NCI-H2107 (cell line): ENCODE measurements at places on chromosomes 2 and 18.

DNA sequence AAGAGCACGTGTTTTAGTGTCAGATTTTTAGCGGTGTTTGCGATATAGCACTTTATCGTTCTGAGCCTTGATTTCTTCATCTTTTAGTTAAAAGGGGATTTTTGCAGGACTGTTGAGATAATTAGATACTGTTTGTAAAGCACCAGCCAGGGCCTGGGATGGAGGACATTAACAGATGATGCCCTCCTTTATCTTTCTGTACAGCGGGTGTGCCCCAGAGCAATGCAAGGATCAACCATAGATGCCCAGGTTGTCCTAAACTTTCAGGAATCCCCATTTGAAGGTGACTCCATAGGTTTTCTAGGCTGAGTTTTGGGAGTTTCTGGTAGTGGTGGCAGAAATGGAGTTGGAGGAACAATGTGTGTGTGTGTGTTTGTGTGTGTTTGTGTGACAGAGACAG lies 97.0 kb upstream of the SPRED2 start:
- no peak for DNase-seq

- no peak for DNase-seq
These were observed 5.7 kb upstream of the GCFC2 start for GRCh38 chr2:75716406-75716805.

- DNase-seq, result no peak
These were observed 428.7 kb upstream of the ID2 start for GRCh38 chr2:8252997-8253694.

- no peak for DNase-seq
These were observed 23.4 kb upstream of the CHRNA1 start for GRCh38 chr2:174787487-174788205.

DNA sequence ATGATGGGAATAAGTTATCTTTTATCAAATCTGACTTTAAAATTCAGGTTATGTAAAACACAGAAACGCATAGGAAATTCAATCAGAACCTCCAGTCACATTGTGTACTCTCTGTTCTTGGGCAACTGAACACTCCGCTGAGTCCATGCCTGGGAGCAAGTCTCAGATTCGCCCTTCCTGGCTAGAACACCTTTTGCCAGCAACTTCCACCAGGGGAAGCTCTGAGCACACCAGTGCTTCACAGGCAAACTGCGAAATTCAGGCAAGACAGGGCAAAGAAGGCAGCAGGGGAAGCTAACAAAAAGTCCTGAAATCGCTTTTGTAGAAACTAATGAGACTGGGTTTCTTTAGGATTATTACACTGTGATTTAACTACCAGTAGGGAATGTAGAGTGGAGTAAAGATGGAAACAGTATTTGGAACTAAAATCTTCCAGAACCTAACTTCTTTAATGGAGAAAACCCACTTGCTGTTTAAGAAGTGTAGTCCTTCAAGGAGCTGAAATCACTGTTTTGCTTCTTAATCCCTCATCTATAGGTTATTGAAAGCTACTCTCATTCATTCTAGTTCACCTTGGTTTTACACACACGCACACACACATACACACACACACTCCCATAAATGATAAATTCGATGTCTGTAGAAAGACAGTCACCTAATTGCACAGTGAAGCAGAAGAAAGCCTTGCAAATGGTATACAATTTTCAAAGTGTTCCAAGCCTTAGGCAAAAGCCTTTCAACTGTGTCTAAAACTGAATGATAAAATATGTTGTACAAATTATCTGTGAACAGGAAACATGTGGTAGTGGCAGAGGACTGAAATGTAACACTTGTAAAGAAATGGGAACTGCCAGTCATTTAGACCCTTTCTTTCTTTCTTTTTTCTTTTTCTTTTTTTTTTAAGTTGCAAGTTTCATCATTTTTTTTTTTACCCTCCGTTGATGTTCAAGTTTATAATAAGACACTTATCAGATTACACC lies 214.5 kb downstream of the TMEM182 start:
- DNase-seq, result no peak

DNA sequence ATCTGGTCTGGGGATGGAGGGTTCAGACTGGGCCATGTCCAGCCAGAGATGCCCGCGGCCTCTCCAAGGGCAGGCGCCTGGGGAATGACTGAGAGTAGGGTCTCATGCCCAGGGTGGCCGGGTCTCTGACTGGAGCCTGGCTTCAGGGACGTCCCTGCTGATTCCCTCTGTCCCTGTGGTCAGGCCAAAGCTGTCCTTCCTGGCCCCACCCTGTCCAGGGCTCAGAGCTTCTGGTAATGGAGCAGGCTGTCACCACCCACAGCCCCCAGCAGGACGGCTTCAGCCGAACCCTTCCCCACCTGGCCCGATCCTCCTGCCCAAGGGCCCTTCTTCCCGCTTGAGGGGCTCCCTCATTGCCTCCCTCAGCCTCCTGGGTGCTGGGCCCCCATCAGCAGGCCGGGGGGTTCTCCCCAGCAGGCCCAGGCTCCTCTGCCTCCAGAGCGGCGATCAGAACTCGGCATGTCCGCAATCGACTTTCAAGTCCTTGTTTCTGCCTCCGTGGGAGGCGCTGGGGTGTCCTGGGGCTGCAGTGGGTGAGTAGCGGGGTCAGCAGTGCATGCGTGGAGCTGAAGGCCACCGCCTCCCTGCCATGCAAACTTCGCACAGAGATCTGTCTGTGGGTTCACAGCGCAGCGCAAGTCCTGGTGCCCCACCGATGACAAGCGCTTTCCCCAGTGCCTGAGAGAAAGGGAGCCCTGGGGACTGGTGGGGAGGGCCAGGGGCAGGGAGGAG lies 18.3 kb downstream of the RAMP1 start:
- DNase-seq, result no peak

DNA sequence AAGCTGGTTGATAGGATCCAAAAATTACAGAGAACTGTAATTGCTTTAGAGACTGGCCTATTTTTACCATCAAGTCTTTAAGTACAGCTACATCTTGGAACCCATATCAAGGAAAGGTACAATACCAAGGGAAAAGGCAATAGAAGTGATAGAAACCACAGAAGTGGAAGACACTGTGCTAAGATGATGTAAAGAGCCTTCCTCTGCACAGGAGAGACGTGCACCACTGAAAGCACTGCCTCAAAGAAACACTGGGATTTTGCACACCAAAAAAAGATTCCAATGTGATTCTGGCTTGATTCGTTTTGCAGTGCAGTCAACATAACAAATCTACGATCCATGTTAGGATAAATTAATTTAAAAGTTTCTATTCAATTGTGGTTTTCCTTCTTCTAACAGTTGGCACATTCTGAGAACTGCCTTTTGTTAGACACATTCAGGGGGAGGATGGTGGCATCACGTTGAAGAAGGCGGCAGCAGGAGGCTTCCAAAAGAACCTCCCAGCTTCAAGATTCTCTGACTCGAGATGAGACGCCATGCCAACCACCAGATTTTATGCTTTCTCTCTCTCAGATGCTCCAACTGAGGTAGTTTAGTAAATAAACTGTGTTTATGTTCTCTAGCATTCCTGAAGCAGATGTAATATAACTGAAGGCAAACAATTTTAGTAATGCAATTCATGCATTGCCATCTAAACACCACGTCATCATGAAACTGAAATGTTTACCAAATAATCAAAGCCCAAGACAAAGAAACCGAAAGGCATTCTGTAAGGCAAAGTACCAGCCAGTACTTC lies 102.9 kb downstream of the BCL2 start:
- no peak for DNase-seq

GRCh38 chr2:236286873-236287545 lies 22.8 kb upstream of the ASB18 start:
- no peak for DNase-seq

DNA sequence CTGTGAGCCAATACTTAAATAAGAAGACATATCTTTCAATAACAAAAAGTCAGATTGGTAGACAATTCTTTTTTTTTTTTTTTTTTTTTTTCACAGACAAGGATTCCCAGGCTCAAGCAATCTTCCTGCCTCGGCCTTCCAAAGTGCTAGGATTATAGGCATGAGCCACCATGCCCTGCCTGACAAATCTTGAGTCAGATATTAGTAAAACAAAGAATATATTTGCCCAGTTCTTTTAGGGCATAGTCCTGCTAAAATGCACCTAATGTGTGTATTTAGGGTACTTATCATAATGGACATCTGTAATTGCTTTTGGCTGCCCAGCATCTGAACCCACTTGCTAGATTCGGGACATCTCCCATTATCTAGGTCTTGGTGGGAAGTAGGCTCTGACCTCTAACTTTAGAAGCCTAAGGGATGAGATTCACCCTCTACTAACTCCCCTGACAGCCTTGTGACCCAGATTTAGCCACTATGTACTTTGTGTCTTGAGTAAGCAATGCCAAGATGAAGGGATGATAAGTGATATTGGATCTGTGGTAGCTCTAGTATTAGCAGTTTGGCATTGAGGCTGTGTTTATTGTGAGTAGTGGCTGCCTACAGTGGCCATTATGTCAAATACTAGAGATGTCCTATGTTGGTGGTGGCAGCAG lies 18.5 kb upstream of the PSME4 start:
- no peak for DNase-seq

DNA sequence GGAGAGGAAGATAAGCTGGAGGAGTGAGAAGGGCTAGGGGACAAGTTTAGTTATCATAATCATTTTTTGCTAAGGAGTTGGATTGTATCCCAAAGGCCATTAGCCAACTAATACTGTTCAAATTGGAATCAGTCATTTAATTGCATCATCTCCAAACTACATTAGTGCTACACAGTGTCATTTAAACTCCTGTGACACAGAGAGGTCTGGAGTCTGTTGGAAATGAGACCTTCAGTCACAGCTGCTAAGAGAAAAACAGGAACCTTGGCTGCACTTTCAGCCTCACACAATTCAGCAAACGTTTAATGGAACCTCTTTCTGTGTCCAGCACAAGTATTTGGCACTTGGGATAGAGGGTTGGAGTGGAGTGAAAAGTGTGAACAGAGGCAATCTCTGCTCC lies 175.5 kb upstream of the MGAT5 start:
- no peak for DNase-seq

GRCh38 chr2:117972476-117973123 lies 41.3 kb downstream of the CCDC93 start:
- DNase-seq, result no peak

GRCh38 chr2:5590886-5591285 lies 101.3 kb upstream of the SOX11 start:
- no peak for DNase-seq

DNA sequence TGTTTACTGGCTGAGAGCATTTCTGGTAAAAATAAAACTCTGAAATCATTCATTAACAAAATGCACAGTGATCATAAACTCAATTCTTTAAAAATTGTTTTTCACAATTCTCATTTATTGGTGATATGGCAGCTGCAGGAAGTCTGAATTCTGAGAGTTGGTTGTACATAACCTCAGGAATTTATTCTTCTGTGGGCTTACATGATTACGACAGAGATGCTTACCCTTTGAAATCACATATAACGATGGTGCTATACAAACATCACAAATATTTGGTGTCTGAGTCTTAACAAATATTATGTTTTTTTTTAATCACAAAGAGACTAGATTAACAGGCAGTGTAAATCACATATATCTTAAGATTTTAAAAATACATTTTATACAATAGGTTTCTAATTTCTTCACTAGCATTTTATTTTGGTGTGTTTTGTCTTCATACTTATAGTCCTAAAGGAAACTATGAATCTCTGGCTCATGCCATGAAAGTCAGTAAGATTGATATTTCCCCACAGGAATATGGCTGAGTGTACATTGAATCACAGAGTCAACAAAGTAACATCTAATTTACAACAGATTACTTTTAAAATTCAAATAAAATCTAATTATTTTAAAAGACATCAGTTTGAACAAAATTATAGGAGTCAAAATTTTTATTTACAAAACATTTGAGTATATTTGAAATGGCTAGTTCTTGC lies 318.8 kb upstream of the THUMPD2 start:
- DNase-seq, result no peak

DNA sequence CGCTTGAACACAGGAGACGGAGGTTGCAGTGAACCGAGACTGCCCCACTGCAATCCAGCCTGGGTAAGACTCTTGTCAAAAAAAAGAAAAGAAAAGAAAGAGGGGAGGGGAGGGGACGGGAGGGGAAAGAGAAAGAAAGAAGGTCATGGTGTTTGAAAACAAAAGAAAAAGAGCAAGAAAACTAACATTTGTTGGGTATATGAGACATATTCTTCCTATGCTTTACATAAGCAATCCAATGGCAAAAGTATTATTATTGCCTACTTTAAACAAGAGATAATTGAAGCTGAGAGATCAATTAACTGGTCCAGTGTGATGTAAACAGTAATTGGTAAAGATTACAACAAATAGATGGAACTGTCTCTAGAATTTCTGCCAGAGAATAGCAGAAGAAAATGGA lies 157.3 kb downstream of the ZRANB3 start:
- DNase-seq, result no peak

DNA sequence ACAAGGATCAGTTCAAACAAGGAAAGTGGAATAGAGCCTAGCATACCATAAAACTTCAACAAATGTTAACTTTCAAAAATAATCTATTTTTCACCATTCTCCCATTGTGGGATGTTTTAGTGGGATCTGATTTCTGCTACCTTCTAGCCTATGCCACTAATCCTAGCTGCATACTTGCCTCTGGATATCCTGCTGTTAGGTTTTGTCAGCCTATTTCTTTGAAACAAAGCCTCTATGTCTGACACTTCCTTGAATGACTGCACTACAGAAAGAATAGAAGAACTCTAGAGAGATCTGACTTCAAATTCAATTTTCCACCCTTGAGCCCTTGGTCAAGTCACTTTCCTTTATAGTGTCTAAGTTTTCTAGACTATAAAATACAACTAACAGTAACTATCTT lies 291.5 kb downstream of the PTH2R start:
- no peak for DNase-seq
